A673 (cell line): ENCODE measurements at places on chromosomes 6 and 20. TPM values are rescaled to one million over a fixed set of nuclear protein-coding genes. Genes with fewer than 3 reads are reported as not detected.
A peak's percentile ranks its signal among the peaks of the same experiment; 100 is the strongest.

Gene FAM217A
- total RNA-seq, result not detected in 2 replicates

Gene ARFGEF3
- total RNA-seq, result 0.61 and 0.71 TPM in 2 replicates

Gene DLK2
- total RNA-seq, result 0.37 and 0.67 TPM in 2 replicates

Gene MYH7B
- total RNA-seq, result 0.34 and 1.1 TPM in 2 replicates

Gene FAM83B
- total RNA-seq, result 0.31 and 0.41 TPM in 2 replicates

Gene RBPJL
- total RNA-seq, result not detected in 2 replicates

Gene TRMT6
- 38.6 and 41.6 TPM in 2 replicates for total RNA-seq

Gene KIF25
- total RNA-seq, result 0.39 and 1.2 TPM in 2 replicates

- DNase-seq, result no peak
Observed at GRCh38 chr6:129398764-129399163, 311.2 kb downstream of the ARHGAP18 start.

- no peak for DNase-seq
Observed at GRCh38 chr20:43961116-43961515, 46.5 kb downstream of the TOX2 start.

DNA sequence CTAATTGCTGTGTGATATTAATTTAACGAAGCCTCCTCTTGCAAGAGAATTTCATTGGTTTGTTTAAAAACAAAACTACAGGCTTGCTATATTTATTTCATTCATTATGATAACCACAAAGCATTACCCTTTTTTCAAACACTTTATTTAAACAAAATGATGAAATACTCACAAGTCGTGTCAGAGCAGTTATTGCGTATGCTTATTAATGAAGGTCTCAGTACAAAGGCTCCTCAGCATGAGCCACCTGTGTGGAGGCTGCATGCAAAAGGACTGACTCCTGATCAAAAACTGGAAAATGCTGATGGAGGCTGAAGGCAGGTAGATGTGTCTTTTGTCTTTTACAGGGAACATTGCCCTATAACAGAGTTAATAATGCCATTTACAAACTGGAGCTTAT is 130.5 kb downstream of the CRYBG1 start:
- no peak for DNase-seq

DNA sequence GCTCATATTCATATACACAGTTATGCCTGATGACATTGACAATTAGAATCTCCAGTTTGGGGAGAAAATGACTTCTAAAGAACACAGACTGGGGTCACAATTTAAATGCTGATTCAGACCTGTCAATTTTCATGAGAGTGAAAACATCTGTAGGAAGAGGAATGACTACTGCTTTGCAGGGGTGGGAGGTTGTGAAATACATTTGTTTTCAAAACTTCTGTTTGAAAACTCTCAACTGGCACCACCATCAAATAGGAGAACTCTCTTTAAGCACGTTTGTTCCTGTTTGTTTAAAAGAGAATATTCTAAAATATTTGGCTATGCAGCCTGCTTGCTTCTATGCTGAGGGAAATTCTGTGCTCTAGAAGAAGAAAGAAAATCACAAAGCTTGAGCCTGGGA is 50.8 kb upstream of the ADGRF5 start:
- DNase-seq, result no peak

GRCh38 chr6:95325916-95326315 is 251.4 kb upstream of the MANEA start:
- DNase-seq, result no peak

- DNase-seq, result no peak
Observed at GRCh38 chr20:3092611-3093379, 8.3 kb upstream of the AVP start.

GRCh38 chr6:117463762-117464665 is 18.5 kb upstream of the DCBLD1 start:
- DNase-seq, result no peak

GRCh38 chr20:24752612-24753011 is 196.5 kb upstream of the CST7 start:
- DNase-seq, result no peak

GRCh38 chr6:39228111-39228971 is 934 bp downstream of the KCNK5 start:
- no peak for DNase-seq

GRCh38 chr6:138869398-138869797 is 73.5 kb downstream of the ECT2L start:
- no peak for DNase-seq

DNA sequence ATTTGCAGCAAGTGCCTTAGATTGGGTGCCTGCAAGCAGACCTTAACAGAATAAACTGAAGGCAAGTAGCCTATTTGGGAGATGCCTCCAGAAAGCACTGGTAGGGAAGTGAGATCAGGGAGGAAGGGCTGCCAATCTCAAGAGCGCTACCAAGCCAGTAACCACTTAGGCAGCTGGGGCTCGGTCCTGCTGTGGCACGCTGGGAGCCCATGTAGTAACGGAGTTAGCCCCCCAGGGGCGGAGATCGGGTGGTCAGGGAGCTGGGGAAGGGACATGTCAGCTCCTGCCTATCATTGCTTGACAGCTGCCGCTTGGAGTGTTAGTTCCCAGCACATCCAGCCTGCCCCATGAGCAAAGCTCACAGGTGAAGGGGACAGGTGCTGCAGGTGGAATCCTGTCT is 127.0 kb downstream of the CEBPB start:
- no peak for DNase-seq

- no peak for DNase-seq
Observed at GRCh38 chr20:50297498-50298376, 107.1 kb downstream of the CEBPB start.

GRCh38 chr20:44758247-44759101 is 12.8 kb downstream of the KCNK15 start:
- DNase-seq, result no peak

- peak; percentile 35 for DNase-seq
Observed at GRCh38 chr20:34579191-34579978, 20.9 kb downstream of the MAP1LC3A start.

- peak; percentile 85 for DNase-seq
Observed at GRCh38 chr6:159106627-159107241, 61.9 kb upstream of the TAGAP start.

GRCh38 chr20:48595495-48596333 is 232.1 kb downstream of the PREX1 start:
- DNase-seq, result no peak

DNA sequence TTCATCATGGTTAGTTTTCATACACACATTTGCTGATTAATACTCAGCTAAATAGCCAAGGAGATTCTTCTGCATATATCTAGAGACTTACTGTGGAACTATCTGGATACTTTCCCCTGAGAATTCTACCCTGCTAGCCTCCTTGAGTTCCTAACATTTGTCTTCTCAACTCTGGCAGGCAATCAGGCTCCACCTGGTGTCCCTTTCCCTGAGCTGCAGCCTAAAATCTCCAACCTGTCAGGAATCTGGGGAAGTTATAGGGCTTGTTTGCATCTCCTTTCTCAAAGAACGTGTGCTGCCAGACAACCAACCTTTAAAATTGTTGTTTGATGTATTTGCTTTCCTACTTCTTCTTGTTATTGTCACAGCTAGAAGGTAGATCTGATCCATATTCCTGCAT is 73.4 kb downstream of the FUT9 start:
- peak; percentile 39 for DNase-seq

GRCh38 chr6:123562264-123562663 is 74.5 kb downstream of the TRDN start:
- no peak for DNase-seq

- no peak for DNase-seq
Observed at GRCh38 chr6:106448000-106448426, 87.5 kb downstream of the CRYBG1 start.

GRCh38 chr6:42335896-42336295 is 115.8 kb downstream of the TRERF1 start:
- no peak for DNase-seq

DNA sequence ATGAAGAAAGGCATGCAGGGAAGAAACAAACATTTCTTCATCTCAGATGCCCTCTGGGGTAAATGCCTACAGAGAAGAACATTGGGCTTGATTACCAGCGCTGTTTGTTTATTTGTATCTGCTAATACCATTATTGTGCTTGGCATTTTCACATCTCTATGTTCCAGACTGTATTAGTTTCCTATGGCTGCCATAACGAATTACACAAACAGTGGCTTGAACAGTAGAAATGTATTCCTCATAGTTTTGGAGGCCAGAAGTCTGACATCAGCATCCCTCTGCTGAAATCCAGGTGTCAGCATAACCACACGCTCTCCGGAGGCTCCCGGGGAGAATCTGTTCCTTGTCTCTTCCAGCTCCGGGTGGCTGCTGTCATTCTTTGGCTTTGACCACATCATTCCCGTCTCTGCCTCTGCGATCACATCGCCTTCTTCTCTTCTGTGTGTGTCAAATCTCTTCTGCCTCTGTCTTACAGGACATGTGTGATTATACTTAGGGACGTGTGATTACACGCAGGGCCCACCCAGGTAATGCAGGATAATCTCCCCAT is 241.6 kb upstream of the SUPT3H start:
- DNase-seq, result no peak
